IMR-90 (cell line): ENCODE measurements at places on chromosomes 13 and 19. TPM values are rescaled to one million over a fixed set of nuclear protein-coding genes. Genes with fewer than 3 reads are reported as not detected.

GRCh38 chr13:80121038-80121437 lies 219.9 kb downstream of the SPRY2 start:
- H3K36me3 ChIP-seq = no peaks in the 10 kb centered on the region
- H3K27me3 ChIP-seq = no peaks in the 10 kb centered on the region
- H3K27ac ChIP-seq = no peak overlapping the region
- H3K4me1 ChIP-seq = no peaks in the 10 kb centered on the region
- peak; percentile 29 for DNase-seq
- no peak overlapping the region for H3K4me3 ChIP-seq

GRCh38 chr19:54420383-54421168 lies 5.3 kb downstream of the TTYH1 start:
- no peaks in the 10 kb centered on the region for H3K4me1 ChIP-seq
- no peak overlapping the region for H3K27ac ChIP-seq
- DNase-seq = no peak
- no peak overlapping the region for H3K4me3 ChIP-seq
- H3K27me3 ChIP-seq = peaks cover 30% of the 10 kb centered on the region

DNA sequence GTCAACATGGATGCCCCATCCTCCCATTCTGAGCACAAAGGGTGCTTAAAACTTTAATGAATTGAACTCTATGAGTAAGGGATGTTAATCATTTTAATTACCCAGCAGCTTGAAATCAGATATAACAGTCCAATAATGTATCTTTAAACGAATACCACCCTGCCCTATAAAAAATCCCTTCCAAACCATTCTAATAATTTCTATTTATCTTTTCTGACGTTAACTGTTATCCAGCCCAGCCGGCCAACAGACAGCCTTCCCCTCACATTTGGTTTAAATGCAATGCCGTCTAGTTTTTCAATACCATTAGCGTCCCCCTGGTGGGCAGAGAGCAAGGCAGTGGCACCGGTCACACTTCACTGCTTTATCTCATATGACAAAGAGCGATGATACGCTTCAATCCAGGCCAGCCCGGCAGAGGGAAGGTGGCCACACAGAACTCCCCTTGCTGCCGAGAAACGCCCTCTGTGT lies 402.2 kb upstream of the ZNF507 start:
- no peak overlapping the region for H3K27ac ChIP-seq
- DNase-seq = no peak
- H3K36me3 ChIP-seq = no peaks in the 10 kb centered on the region
- H3K4me1 ChIP-seq = no peaks in the 10 kb centered on the region
- no peak overlapping the region for H3K4me3 ChIP-seq

- peaks cover 52% of the 10 kb centered on the region for H3K36me3 ChIP-seq
- H3K4me1 ChIP-seq = peaks cover 3% of the 10 kb centered on the region
- DNase-seq = no peak
- H3K27me3 ChIP-seq = no peaks in the 10 kb centered on the region
These were observed 4.9 kb downstream of the ERCC1 start for GRCh38 chr19:45418802-45419201.

GRCh38 chr19:45056831-45057230 lies 18.0 kb downstream of the CLASRP start:
- no peak for DNase-seq
- H3K27ac ChIP-seq = no peak overlapping the region
- peaks cover 84% of the 10 kb centered on the region for H3K36me3 ChIP-seq

DNA sequence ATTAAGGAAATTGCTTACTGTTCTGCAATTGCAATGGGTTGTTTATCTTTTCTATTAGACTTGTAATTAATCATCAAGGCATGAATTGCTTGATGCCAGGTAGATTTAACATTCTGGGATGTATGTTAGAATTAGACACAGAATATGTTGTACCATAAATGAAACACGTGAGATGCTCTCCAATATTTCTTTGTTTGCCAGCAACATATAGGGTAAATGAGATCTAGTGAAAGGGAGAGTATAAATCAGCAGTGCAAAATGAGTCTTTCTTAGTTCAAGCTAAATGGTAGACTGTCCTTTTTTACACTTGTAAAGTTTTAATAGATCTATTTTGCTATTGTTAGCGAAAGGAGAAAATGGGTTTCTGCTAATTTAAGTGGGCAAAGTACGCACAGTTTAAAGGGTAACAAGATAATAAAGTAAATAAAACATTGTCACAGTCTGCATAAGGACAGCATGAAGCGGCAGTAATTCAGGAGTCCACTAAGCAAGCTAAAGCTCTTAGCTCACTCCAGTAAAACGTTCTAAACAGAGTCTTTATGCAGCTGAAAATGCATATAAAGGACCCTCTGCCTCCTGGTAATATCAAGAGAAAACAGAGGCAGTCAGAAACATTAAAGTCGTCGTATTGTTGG lies 1137.1 kb downstream of the OLFM4 start:
- H3K4me1 ChIP-seq = no peaks in the 10 kb centered on the region
- H3K27me3 ChIP-seq = no peaks in the 10 kb centered on the region
- DNase-seq = no peak
- no peak overlapping the region for H3K27ac ChIP-seq

DNA sequence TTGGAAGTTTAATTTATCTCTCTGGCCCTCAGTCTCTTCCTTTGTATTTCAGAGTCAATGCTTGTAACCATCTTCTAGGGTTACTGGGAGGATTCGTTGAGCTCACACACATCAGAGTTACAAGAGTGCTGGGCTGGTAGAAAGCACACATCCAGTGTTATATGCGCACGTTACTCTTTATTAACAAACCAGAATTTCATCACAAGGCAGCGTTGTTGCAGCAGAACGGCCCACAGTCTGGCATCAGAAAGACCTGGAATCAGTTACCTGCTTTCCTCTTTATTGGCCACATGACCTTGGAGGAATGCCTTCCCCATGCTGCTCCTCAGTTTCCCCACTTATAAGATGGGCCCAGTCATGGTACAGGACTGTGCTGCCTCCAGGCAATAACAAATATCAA lies 3.9 kb downstream of the ZNF865 start:
- H3K4me1 ChIP-seq = peaks cover 5% of the 10 kb centered on the region; the same call in 1 of the 2 replicates
- no peaks in the 10 kb centered on the region for H3K27me3 ChIP-seq

- no peaks in the 10 kb centered on the region for H3K27me3 ChIP-seq
- H3K36me3 ChIP-seq = no peaks in the 10 kb centered on the region
- no peak overlapping the region for H3K4me3 ChIP-seq
- no peak for DNase-seq
These were observed 1308.0 kb upstream of the MIR17HG start for GRCh38 chr13:90039516-90039915.

GRCh38 chr19:38869836-38870607 lies 8.1 kb downstream of the RINL start:
- H3K4me1 ChIP-seq = peaks cover 5% of the 10 kb centered on the region; the same call in 1 of the 2 replicates
- H3K4me3 ChIP-seq = peak overlapping the region; percentile 39
- no peaks in the 10 kb centered on the region for H3K36me3 ChIP-seq
- peak; percentile 45 for DNase-seq
- H3K27me3 ChIP-seq = no peaks in the 10 kb centered on the region

GRCh38 chr19:35750167-35750566 lies 1.8 kb downstream of the LIN37 start:
- DNase-seq = no peak
- H3K4me3 ChIP-seq = no peak overlapping the region

- no peak overlapping the region for H3K27ac ChIP-seq
- H3K4me1 ChIP-seq = peaks cover 4% of the 10 kb centered on the region; the same call in 1 of the 2 replicates
- no peaks in the 10 kb centered on the region for H3K27me3 ChIP-seq
- no peak overlapping the region for H3K4me3 ChIP-seq
- peaks cover 9% of the 10 kb centered on the region for H3K36me3 ChIP-seq
These were observed 767 bp upstream of the GPR18 start for GRCh38 chr13:99258946-99259345.

DNA sequence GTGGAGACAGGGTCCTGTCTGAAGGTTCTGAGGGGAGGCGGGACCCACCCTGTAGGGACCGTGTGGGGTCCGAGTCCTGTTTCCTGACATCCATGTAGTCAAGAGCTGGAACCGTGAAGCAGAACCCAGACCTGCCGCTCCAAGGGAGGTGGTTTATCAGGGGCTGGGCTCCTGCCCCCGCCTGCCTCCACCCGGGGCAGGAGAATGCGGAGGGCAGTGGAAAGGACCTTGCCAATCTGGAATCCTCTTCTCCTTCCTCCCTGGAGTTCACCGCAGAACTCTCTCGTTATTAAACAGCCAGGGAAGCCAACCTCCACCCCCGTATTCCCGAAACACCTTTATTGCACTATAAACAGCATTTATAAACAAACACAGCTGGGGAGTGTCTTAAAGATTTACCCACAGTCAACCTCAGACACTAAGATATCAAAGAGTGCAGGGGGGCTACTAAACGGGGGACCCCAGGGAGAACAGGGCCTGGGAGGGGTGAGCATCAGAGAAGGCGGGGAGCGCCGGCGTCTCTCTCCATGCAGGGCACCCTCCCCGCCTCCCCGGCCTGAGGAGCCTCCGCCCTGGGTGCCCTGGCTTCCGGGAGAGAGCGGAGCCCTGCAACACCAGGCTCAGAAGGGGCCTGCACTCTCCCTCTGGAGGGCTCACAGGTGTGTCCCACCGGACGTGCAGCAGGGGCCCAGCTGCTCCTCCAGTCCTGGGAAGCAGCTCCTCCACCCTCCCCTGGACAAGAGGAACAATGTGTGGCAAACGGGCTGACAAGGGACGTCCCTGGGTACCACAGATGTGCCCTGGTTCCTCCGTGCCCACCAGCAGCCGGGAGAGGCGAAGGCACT lies 3.6 kb downstream of the C2CD4C start:
- H3K27me3 ChIP-seq = peaks cover 32% of the 10 kb centered on the region
- no peak overlapping the region for H3K4me3 ChIP-seq
- no peaks in the 10 kb centered on the region for H3K4me1 ChIP-seq

The OVOL3 gene
- total RNA-seq = not detected in 2 replicates

The DKKL1 gene
- not detected in 2 replicates for total RNA-seq

GRCh38 chr19:3320354-3320670 lies 46.1 kb upstream of the NFIC start:
- H3K27me3 ChIP-seq = peaks cover 7% of the 10 kb centered on the region; the same call in 1 of the 2 replicates
- H3K27ac ChIP-seq = no peak overlapping the region
- no peaks in the 10 kb centered on the region for H3K36me3 ChIP-seq
- H3K4me1 ChIP-seq = no peaks in the 10 kb centered on the region
- H3K4me3 ChIP-seq = no peak overlapping the region

GRCh38 chr13:27500806-27501534 lies 50.6 kb upstream of the MTIF3 start:
- no peaks in the 10 kb centered on the region for H3K4me1 ChIP-seq
- H3K36me3 ChIP-seq = no peaks in the 10 kb centered on the region
- no peak overlapping the region for H3K4me3 ChIP-seq
- no peak overlapping the region for H3K27ac ChIP-seq

DNA sequence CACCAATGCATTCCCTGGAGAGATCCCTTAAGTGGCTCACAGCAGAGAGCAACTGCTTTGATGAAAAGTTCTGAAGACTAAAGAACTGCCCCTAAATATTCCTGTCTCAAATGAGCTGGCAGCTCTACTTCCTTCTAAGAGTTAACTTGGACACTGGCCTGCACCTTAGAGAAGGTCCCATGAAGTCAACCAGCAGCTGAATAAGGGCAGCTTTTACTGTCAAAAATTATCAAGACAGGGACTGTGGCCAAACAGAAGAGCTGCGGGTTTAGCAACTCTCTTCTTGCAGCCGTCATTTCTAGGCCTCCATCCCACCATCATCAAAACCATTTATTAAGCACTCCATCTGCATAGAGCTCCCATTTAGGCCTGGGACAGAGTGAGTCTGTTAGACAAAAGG lies 491.1 kb upstream of the TSHZ3 start:
- H3K27ac ChIP-seq = no peak overlapping the region
- H3K4me3 ChIP-seq = no peak overlapping the region
- H3K36me3 ChIP-seq = no peaks in the 10 kb centered on the region
- no peaks in the 10 kb centered on the region for H3K27me3 ChIP-seq
- H3K4me1 ChIP-seq = no peaks in the 10 kb centered on the region

- no peaks in the 10 kb centered on the region for H3K4me1 ChIP-seq
- DNase-seq = no peak
- no peak overlapping the region for H3K27ac ChIP-seq
- no peaks in the 10 kb centered on the region for H3K36me3 ChIP-seq
These were observed 197.8 kb downstream of the TEX29 start for GRCh38 chr13:111518161-111518792.

DNA sequence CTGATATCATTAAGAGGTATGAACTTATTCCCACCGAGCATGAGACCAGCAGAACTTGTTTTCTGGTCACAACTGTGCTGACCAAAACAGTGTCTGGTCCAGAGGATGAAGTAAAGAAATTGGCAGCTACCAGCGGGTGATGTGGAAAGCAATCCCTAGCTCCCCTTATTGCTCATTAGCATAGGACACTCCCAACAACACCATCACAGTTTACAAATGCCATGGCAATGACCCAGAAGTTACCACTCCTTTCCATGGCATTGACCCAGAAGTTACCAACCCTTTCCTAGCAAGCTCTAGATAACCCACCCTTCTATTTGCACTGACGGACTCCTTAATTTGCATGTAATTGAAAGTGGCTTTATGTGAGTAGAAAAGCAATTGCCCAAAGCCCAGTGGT lies 1856.1 kb downstream of the OLFM4 start:
- no peak for DNase-seq
- H3K4me1 ChIP-seq = no peaks in the 10 kb centered on the region
- no peaks in the 10 kb centered on the region for H3K36me3 ChIP-seq
- no peak overlapping the region for H3K27ac ChIP-seq
- no peaks in the 10 kb centered on the region for H3K27me3 ChIP-seq
- H3K4me3 ChIP-seq = no peak overlapping the region

DNA sequence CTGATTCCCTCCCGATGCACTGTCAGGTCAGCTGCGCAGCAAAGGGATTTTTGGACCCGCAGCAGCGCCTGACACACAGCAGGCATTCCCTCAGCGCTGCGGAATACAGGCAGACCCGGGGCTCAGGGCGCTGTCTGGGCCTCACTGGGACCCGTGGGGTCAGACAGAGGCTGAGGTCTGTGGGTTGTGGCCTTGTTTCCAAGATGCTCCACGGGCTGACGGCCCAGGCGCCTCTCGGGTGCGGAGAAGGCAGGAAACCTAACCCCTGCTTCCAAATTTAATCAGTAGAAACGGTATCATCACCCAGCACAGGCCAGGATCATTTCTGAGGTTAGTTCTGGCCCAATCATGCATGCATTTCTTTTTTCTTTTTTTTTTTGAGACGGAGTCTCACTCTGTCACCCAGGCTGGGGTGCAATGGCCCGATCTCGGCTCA lies 686 bp upstream of the RNF126 start:
- no peak for DNase-seq
- no peaks in the 10 kb centered on the region for H3K27me3 ChIP-seq
- peaks cover 14% of the 10 kb centered on the region for H3K4me1 ChIP-seq
- peaks cover 2% of the 10 kb centered on the region; the same call in 1 of the 2 replicates for H3K36me3 ChIP-seq
- H3K27ac ChIP-seq = peak overlapping the region; percentile 93
- H3K4me3 ChIP-seq = peak overlapping the region; percentile 63

GRCh38 chr13:109945206-109945960 lies 159.0 kb upstream of the IRS2 start:
- H3K4me1 ChIP-seq = no peaks in the 10 kb centered on the region
- peak; percentile 79 for DNase-seq
- H3K4me3 ChIP-seq = no peak overlapping the region
- H3K36me3 ChIP-seq = no peaks in the 10 kb centered on the region
- H3K27me3 ChIP-seq = no peaks in the 10 kb centered on the region

The NCCRP1 gene
- total RNA-seq = not detected in 2 replicates

GRCh38 chr19:15109768-15110417 lies 2.7 kb downstream of the SYDE1 start:
- H3K4me1 ChIP-seq = peaks cover 6% of the 10 kb centered on the region
- H3K36me3 ChIP-seq = peaks cover 56% of the 10 kb centered on the region
- no peak for DNase-seq
- no peak overlapping the region for H3K4me3 ChIP-seq

- H3K4me1 ChIP-seq = no peaks in the 10 kb centered on the region
- no peak for DNase-seq
- no peak overlapping the region for H3K4me3 ChIP-seq
- peaks cover 30% of the 10 kb centered on the region for H3K36me3 ChIP-seq
- no peak overlapping the region for H3K27ac ChIP-seq
These were observed 15.1 kb downstream of the ZNF175 start for GRCh38 chr19:51586103-51586728.

GRCh38 chr13:111359237-111359915 lies 38.9 kb downstream of the TEX29 start:
- no peak overlapping the region for H3K4me3 ChIP-seq
- H3K27ac ChIP-seq = no peak overlapping the region
